ENCODE measurements at places on chromosomes 7 and 10.

DNA sequence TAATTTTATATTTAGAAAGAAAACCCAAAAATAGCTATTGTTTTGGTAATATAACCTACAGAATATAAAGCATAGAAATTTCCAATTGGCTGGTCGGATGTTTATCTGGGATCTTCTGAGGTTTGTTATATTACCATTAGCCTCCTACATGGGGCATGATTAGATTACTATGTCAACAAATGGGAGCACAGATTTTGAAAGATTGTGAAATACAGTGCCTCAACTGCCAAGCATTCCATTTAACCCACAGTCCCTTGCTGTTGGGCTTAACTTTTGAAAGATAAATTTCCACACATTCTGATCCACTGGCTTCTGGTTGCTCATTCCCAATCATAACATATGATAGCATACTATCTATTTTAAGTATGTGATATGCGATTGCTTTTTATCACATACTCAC, 455.4 kb upstream of the C7orf33 start:
- DNase-seq, result no peak

DNA sequence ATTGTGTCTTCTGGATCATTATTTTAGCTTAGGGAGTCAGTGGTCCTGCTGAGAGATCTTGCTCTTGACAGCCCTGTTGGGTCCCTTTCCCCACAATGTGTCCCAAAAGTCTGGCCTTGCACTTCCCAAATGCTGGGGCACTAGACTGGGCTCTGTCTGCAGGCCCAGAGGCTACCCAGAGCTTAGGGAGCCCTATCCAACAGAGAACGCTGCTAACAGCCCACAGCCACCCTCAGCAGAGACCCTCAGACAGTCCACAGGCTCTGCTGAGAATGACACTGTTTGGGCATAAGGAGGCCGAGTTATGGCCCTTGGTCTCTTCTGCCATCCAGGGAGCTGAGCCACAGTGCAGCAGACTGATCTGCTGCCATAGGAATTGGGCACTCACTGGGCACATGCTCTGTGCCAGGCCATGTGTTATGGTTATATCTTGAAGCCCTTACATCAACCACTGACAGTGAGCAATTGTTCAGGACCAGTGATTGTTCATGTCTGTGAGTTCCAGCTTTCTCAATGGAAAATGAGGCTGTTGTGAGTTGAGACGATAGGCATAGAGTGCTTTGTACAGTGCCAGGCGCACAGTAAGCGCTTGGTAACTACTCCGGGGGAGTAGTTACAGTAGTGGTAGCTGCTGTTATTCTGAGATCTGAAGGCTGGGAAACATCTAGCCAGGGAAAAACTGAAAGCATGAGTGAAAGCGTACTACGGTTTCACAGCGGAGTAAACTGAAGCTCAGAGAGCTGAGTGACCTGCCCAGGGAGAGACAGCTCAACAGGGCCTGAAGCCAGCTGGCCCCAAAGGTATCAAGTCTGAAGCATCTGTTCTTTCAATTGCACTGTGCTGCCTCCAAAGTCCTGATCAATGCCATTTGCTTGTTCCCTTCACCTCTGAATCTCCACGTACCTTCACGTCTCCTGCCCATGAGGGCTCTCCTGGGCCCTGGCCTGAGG, 77.6 kb upstream of the PRLHR start:
- DNase-seq, result no peak

GRCh38 chr10:71717551-71717951, 2.0 kb downstream of the C10orf105 start:
- DNase-seq, result no peak

DNA sequence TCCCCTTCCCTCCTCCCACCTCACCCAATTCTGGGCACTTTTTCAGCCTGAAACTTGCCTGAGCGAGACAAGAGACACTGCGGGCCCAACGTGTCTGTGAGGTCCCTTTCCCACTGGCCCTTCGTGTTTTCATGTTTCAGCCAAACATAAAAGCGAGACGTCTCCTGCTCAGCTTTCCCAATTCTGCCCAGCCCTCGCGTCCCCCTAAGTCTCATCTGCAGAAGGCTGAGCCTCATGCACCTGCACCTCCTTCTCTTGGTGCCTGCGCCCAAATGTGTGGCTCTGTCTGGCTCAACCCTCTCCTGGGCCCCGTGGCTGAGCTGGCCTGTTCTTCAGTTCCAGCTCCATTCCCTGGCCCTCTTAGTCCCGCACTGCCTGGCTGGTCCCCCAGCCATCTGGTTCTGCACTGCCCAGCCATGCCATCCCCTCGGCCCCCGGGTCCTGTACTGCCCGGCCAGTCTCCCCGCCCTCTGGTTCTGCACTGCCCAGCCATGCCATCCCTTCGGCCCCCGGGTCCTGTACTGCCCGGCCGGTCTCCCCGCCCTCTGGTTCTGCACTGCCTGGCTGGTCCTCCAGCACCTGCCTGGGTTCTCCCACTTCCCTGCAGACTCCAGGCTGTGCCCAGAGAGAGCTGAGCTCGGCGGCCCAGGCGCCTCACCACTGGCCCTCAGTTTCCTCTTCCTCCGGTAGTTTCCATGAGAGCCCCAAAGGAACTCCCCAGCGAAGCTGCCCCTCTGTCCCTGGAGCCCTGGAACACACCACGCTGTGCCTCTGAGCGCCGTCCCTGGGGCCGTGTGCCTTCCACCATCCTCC, 224.1 kb downstream of the DNAJB6 start:
- no peak for DNase-seq

DNA sequence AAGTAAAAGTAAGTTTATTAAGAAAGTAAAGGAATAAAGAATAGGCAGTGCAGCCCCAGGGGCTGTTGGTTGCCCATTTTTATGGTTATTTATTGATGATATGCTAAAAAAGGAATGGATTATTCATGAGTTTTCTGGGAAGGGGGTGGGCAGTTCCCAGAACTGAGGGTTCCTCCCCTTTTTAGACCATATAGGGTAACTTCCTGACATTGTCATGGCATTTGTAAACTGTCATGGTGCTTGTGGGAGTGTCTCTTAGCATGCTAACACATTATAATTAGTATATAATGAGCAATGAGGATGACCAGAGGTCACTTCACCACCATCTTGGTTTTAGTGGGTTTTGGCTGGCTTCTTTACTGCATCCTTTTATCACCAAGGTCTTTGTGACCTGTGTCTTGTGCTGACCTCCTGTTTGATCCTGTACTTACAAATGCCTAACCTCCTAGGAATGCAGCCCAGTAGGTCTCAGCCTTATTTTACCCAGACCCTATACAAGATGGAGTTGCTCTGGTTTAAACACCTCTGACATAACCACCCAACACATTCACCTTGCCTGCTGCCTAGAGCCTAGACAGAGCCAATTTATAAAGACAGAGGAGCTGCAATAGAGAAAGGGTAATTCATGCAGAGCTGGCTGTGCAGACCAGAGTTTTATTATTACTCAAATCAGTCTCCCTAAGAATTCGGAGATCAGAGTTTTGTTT, 10.9 kb upstream of the ERCC6 start:
- no peak for DNase-seq

- no peak for DNase-seq
Observed at GRCh38 chr7:150966002-150966401, 12.1 kb downstream of the KCNH2 start.

DNA sequence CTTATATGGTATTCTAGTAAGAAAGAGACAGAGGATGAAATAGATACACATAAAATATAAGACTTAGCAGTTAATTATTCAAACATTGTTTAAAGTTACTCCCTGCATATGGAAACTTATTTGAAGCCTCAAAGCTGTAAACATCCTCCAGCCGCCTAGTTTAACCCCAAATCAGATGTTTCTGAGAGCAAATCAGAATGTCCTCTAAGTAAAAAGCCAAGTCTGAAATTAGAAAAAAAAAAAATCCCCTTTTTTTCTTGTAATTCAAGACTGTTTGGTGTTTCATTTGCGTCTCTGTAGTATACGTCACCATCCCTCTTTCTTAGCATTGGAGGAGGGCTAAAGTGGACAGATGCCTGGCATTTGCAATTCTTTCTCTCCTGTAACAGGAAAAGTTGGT, 46.4 kb downstream of the TMEM26 start:
- no peak for DNase-seq

GRCh38 chr10:11116361-11116760, 98.7 kb downstream of the CELF2 start:
- no peak for DNase-seq

GRCh38 chr10:92241158-92241500, 49.7 kb downstream of the CPEB3 start:
- no peak for DNase-seq

GRCh38 chr7:128366300-128366699, 4.8 kb upstream of the PRRT4 start:
- no peak for DNase-seq

DNA sequence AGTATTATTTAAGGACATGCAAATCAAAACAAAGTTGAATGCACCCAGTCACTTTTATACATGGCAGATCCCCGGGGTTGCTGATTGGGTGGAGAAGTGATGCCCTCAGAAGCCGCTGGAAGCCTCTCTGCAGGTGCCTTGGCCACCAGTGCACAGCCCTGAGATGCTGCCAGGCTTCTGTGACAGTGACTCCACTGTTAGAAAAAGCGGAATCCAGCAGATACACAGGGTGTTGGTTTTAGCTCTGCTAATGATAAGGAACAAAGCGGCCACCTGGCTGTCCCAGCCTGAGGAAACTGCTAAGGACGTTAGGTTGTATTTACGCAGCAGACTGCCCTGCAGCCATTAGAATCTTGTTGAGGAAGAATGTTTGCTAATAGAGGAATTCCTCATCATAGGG, 47.5 kb downstream of the JAKMIP3 start:
- DNase-seq, result no peak

- DNase-seq, result no peak
Observed at GRCh38 chr10:15609246-15609645, 110.5 kb downstream of the ITGA8 start.
